ENCODE measurements at places on chromosomes 12 and 14.

- no peak for DNase-seq
Measured at GRCh38 chr14:70343141-70343540, 16.3 kb downstream of the COX16 start.

DNA sequence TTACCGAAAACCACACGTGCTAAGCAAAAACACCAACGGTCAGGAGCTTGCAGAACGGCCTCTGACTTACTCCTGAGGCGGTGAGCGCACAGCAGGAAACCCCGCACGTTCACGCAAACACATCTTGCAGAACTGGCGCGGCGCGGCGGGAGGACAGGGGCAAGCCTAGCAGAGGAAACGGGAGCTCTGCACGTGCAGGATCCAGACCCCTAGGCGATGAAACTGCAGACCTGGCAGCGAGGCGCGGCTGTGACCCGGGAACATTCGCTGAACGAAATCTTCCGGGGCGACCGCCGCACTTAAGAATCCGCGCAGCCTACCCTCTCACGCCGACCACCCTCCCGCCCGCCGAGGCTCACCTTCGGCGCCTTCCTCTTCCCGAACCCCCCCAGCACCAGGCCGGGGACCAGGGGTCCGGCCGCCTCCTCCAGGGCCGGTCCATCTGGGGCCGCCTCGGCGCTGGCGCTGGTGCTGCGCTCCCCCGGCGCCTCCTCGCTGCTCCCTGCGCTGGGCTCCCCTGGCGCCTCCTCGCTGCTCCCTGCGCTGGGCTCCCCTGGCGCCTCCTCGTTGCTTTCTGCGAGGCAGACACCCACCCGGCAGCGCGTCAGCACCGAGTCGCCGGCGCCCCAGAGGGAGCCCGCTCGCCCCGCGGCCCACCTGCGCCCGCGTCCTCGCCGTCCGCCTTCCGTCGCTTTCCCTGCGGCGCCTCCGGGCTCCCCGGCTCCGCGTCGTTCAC, 615 bp downstream of the DDX51 start:
- DNase-seq: peak; percentile 27

GRCh38 chr12:103883908-103884307, 42.9 kb upstream of the NT5DC3 start:
- no peak for DNase-seq

GRCh38 chr12:52423661-52424500, 10.3 kb downstream of the KRT75 start:
- no peak for DNase-seq

DNA sequence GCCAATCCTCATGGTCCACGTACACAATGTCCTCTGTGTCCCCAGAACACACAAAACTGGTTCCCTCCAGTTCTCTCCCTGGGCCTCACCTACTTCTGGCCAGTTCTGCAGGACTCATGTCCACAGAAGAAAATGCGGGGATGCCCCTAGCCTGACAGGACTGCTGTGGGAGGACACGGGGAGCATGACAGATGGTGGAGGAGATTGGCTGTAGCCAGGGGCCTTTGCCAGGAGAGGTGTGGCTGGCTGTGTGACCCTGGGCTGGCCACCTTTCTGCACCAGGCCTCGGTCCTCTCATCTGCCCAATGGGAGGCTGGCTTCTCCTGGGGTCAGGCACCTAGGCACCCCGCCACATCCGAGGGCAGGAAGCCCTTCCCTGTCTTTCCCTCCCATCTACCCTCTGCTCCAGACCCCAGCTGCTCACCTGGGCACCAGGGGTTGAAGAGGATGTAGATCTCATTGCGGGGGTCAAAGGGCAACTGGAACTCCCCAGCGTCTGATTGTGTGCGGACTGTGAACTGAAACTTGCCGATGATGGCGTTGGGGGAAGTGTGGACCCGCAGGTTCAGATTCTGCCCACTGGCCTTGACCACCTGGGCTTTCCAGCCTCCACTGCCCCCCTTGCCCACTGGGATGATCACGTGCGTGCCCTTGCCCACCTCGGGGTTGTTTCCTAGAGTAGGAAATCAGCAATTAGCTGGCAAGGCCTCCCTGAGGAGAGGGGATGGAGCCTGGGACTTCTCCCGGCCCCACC, 2.8 kb downstream of the TGM1 start:
- no peak for DNase-seq

- DNase-seq: no peak
Measured at GRCh38 chr12:8154526-8154925, 2.3 kb upstream of the ZNF705A start.

GRCh38 chr12:80837342-80837978, 100.3 kb downstream of the LIN7A start:
- DNase-seq: no peak

DNA sequence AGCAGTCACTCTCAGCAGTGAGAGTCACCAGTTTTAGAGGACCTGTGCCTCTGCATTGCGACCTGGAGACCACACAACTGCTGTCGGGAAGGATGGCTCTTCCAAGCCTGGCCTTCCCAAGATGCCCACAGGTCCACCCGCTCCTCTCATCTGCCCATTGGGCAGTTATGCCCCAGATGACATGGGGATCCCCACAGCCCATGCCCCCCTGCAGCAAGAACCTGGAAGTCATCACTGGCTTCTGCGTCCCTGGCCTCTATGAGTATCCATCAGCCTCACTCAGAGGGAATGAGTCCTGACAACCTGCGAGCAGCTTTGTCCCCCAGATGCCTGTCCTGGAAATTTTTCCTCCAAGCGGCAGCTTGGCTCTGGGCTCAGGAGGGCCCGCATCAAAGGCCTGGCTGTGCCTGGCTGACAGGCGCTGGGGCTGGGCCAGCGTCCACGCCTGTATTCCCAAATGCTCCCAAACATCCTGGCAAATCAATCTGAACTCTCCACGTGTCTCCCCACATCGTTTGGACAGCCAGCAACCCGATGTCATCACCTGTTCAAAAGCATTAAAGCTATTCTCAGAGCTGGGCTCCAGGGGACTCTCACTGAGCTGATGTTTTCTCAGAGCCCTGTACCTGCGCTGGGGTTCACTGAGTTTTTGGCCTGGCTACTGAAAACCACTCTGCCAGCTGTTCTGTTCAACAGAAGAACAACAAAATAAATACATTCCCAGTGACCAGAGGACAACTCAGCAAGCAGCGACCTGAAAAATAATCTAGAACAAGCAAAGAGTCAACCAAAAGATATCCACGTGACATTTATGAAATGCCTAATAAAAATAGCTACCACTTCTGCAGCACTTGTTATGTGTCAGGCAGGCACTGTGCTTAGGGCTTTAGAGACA, 57.8 kb downstream of the CLMN start:
- no peak for DNase-seq

- DNase-seq: no peak
Measured at GRCh38 chr12:105864901-105865300, 273.9 kb downstream of the NUAK1 start.

DNA sequence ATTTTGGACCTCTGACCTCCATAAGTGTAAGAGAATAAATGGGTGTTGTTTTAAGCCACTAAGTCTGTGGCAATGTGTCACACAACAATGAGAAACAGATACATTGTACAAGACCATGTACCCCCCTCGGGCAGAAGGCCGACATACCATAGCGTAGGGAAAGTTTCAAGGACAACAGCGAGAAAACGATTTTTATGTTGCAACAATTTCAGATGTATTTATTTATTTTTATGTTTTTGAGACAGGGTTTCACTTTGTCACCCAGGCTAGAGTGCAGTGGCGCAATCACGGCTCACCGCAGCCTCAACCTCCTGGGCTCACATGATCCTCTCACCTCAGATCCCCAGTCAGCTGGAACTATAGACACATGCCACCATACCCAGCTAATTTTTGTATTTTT, 136.4 kb upstream of the NCOR2 start:
- DNase-seq: no peak

DNA sequence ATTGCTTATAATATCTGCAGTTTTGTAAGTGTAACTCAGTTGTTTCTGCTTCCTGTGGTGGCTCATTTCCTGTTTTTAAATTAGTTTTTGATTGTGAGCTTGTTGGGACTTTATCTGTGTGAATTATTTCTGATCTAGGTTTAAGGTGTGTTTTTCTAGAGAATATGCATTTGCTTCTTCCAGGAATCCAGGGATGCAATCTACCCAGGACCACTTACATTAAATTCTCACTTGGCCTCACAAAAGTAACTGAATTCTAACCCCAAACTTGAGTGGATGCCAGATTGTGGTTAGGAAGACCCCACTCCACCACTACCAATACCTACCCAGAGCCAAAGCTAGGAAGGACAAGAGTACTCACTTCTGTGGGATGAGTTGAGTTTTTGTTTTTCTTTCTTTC, 11.9 kb downstream of the STYX start:
- DNase-seq: no peak

DNA sequence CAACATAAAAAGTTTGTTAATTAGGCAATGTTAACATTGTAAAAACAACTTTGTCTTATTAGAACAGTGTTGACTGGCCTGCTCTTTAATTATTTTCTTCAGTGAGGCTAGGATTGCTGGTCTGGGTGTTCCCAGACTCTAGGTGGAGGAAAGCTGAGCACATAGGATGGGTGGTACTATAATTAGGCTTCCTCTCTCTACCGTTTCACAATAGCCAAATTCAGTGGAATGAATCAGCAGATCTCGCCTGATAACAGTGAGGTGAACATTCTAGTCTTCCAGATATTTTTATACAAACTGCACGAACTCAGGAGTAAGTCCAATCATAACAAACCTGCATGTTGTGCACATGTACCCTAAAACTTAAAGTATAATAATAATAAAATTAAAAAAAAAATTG, 11.9 kb downstream of the PTGDR start:
- no peak for DNase-seq

DNA sequence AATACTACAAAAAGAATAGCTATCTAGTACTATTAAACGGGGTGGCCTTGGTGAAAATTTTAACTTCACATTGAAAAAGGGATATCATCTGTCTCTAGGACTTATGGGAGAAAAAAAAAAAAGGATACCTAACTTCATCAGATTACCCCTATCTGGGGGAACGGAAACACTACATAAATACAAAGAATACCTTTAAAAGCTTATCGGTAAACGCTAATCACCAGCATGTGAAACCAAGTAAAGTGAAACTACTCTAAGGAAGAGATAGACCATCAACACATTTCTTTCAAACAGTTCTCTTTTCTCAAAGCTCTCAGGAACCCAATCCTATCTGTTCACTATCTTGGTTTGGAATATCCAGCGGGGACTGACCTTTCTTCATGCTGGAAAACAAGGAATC, 3.5 kb downstream of the KICS2 start:
- no peak for DNase-seq

GRCh38 chr12:111298582-111299436, 70.1 kb downstream of the PHETA1 start:
- peak; percentile 31 for DNase-seq

DNA sequence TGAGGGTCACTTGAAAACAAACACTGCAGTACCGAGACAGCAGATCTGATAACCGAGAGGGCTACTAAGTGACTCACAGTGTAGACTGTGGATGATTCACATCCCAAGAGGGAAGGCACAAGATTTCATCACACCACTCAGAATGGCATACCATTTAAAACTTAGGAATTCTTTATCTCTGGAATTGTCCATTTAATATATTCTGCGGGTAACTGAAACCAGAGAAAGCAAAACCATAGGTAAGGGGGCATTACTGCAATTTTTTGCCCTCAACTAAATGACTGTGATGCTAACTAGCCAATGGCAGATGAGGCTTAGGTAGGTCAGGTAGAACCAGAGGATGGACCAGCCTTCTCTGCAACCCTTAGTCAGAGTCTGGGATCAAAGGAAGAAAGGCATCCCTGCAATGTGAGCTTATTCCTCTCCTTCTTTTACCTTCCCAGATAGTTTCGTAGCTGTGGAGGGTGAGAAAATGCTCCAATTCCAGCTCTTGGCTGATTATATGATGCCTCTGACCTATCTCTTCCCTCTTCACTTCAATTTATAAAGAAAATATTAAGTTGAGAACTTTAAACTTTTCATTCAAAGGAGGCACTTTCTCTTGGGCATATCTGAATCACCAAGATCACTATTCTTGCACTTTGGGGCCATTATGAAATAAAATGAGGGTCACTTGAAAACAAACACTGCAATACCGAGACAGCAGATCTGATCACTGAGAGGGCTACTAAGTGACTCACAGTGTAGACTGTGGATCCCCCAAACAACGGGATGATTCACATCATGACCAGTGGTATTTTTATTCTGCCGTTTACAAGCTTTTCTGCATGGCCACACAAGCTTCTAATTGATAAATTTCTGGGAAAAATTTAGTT, 6.8 kb downstream of the ART4 start:
- no peak for DNase-seq

- no peak for DNase-seq
Measured at GRCh38 chr12:76946446-76946845, 67.6 kb upstream of the CSRP2 start.

GRCh38 chr14:35405304-35405996, 901 bp upstream of the NFKBIA start:
- DNase-seq: no peak

DNA sequence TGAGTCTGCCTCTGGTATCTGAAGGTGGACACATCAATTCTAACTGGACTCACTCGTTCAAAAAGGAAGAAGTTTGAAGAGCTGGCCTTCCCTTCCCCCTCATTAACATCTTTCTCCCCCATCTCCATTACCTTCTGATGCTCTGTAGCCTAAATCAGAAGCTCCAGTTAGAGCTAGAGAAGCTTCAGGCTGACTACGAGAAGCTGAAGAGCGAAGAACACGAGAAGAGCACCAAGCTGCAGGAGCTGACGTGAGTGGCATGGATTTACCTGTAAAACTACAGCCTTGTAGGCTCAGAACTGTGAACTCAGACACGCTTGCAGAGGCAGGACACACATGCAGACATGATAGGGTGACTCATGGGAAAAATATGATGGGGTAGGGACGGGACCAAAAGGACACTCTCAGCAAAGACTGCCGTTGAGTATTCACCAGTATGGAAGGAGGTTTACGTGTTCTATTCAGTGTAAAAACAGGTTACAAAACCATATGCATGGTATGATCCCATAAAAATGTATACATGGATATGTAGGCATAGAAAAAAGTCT, 14.3 kb upstream of the PIP4K2C start:
- DNase-seq: no peak

DNA sequence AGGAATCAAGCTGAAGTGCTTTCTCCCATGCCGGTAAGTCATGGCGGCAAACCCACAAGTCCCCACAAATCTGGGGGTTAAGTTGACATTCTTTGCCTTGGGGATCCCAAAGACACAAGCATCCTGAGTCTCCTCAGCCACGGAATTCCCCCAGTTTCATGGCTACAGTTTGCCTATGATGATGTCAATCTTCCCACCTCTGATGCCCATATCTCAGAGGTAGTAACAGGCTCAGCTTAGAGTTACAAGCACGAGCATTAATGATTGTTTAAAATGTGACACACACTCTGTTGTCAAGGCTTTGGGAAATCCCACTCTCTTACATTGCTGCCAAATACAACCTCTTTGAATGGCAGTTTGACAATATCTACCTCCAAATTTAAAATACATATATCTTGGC, 22.3 kb downstream of the NOS1 start:
- no peak for DNase-seq

GRCh38 chr14:21476523-21476924, 235 bp downstream of the RAB2B start:
- DNase-seq: peak; percentile 67

GRCh38 chr12:50187084-50187900, 20.1 kb upstream of the CERS5 start:
- DNase-seq: no peak
